A549 treated with ZK216348 at 1 μM for 4 hours (cell line): ENCODE measurements at places on chromosomes 13 and 19. TPM values are rescaled to one million over a fixed set of nuclear protein-coding genes. Genes with fewer than 3 reads are reported as not detected.

SHC2 gene
- total RNA-seq, result 0.58 to 1.2 TPM (median 1.0 TPM) in 5 replicates

ARHGAP45 gene
- 1.5 to 4.0 TPM (median 3.6 TPM) in 5 replicates for total RNA-seq

ICAM4 gene
- 0.36 TPM in 1 of 5 replicates, not detected in the others for total RNA-seq

ONECUT3 gene
- total RNA-seq, result not detected in 5 replicates
